ENCODE measurements at places on chromosomes 3 and 15.

DNA sequence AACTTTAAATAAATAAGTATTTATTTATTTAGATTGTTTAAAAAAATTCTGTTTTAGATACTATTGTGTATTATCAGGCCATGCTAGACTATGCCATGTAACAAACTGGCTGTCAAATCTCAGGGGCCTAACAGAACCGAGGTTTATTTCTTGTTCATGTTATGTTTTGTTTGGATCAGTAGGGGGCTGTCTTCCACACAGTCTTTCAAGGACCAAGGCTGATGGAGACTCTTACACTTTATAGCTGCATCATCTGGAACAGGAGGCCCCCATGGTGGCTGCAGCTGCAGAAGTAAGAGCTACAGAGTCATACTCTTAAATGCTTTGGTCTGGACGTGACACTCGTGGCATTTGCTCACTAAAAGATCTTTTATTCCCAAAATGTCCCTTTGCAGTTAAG lies 33.0 kb upstream of the ARL14 start:
- no peak for DNase-seq

DNA sequence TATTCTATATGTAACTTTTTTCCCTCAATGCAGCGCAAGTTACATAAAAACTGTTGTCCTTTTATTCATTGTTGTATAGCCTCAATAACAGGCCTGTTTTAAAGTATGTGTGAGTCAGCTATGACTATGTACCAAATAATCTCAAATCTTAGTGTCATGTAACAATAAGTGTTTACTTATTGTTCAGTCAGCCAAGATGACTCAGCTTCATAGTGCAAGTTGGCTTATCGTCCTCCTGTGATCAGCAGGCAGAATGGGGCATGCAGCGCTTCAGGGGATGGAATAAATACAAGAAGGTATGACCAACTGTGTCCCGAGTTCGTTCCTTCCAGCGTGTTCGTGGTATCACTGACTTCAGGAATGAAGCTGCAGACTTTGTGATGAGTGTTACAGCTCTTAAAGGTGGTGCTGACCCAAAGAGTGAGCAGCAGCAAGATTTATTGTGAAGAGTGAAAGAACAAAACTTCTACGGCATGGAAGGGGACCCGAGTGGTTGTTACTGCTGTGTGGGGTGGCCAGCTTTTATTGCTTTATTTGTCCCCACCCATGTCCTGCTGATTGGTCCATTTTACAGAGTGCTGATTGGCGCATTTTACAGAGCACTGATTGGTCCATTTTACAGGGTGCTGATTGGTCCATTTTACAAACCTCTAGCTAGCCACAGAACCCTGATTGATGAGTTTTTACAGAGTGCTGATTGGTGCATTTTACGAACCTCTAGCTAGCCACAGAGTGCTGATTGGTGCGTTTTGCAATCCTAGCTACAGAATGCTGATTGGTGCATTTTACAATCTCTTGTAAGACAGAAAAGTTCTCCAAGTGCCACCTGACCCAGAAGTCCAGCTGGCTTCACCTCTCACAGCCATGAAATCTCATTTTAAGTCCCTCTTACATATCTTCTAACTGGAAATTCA lies 1016.0 kb downstream of the MCTP2 start:
- no peak for DNase-seq

DNA sequence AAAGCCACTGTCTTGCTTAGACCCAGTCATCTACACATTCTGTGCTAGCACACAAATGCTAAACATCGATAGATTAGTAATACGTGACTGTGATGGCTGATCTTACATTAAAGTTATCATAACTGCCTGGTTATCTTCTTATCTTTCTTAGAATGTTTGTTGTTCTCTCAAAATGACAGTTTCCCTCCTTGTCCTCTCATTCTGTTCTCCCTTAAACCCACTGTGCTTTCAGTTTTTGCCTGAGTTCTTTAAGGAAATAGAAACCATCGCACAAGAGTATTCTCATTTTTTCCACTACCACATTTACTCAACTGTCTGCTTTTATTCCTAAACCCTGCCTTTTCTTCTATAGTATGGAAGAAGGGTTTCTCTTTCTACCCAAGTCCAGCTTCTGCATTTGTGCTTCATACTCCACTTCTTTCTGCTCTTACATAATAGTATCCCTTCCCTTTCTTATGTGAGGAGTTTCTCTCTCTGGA lies 17.1 kb downstream of the STX19 start:
- no peak for DNase-seq

DNA sequence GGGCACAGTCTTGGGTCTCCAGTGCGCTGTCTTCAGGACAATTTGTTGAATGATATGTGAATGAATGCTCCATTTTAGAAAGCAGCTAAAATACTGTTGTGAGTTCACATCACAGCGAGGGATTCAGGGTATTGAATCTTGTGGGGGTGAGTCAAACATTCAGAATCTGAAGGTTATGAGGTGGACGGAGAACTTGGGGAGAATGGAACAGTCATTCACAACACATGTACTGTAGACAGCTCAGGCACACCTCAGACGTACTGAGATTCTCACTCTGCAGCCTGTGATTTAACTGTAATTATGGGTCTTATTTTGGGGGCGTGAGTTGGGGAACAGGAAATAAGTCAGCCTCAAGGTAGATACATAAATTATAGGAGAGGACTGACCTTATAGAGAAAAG lies 13.9 kb downstream of the CRYBG3 start:
- DNase-seq = no peak

DNA sequence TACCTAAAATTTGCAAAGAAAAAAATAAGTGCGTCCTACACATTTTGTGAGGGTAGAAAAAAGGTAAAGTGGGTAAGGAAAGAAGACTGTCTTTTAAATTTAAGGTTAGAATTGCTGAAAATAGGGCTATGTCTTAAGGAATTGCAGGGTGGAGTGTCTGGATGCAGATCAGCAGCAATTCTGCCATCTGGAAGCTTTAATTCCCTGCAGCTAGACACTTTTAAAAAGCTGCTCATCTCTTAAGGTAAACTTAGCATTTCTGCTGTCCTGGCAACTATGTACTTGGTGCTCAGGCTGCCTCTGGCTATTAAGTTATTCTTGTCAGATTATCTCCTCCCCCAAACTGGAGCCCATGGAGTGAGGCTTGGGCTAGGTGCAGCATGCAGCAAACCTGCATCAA lies 420.2 kb downstream of the SI start:
- no peak for DNase-seq

GRCh38 chr15:22939051-22939450 lies 41.1 kb downstream of the CYFIP1 start:
- no peak for DNase-seq

- DNase-seq = no peak
These were observed 34.1 kb downstream of the EOMES start for GRCh38 chr3:27688053-27688452.

Measured in cerebellar nuclear complex (tissue), 1 donor.